ENCODE measurements at places on chromosomes 5 and 9.

DNA sequence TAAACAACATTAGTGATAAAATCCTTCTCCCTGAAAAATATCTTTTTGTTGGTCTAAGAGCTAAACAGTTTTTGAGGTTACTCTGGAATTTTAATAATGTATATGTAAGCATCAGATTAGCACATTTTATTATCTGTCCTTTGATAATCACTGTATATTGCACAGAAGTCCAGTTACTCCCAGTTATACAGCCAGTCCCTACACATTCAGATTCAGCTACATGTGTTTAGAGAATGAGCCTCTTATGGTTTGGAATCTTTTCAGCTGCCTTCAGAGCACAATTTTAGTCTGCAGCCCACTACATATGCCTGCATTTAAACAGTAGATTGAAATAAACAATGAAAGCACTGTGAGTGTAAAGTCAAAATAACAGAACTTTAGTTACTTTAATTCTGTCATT lies 438.2 kb downstream of the ARHGEF28 start:
- DNase-seq, result no peak

DNA sequence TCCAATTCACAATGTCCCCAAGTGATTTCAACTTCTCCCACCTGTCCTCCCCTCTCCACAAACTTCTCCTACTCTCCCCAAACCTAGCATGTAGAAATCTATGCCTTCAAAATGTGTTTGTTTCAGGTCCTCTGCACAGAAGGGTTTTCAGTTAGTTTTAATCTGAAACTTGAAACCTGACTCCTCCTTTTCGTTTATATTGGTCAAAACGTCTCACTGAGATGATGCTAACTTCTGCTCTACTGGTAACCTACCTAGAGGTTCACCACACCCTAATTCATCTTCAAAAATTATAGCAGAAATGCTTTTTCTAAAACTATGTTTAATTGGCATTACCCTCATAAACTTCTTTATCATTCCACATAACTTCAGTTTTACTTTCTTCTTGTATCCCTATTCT lies 401.8 kb upstream of the ADAMTS16 start:
- DNase-seq, result no peak

DNA sequence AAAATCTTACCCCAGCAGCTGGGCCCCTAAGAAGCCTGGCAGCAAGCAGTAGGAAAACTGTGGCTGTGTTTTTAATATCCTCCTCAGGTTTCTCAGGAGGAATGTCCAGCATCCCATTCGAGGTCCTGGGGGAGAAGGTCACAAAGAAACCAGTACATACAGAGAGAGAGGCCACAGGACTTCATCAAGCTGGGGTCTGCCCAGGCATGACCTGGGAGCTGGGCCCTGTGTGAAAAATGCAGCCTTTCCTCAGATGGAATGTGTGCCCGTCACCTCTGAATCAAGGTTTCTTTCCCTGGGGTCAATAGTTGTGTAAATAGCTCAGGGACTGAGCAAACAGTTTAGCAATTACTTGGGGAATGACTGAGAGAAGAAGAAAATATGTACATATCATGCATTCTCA lies 33.9 kb upstream of the RAD23B start:
- no peak for DNase-seq

DNA sequence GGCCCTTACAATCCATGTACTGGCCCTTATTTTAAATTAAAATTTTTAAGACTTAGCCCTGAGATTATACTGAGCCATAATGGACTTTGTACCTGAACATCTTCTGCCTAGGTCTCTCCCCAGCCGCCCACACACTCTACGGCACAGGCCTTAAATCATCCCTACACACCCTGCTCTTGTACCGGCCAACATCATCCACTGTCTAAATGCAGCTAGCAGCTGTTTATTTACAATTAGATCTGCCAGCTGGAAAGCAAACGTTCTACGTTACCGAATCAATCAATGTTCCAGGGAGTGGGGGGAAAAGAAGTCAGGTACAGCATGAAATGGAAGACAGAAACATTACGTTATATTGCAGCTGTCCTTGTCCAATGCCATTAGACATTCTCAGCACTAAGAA lies 88.4 kb upstream of the GRAMD2B start:
- DNase-seq, result no peak

- no peak for DNase-seq
Observed at GRCh38 chr9:19451240-19452087, 42.7 kb downstream of the ACER2 start.

DNA sequence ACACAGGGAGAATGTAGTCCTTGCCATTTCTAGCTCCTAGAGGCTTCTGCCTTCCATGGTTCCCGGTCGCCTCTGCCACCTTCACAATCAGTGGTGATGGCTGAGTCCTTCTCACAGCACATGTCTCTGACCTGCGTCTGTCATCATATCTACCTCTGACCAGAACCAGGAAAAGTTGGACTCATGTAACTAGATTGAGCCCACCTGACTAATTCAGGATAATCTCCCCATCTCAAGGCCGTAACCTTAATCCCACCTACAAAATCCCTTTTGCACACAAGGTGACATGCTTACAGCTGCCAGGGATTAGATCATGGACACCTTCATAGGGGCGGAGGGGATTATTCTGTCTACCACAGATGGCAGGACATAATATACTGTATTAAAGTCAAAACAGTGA lies 375.6 kb downstream of the ICE1 start:
- no peak for DNase-seq

DNA sequence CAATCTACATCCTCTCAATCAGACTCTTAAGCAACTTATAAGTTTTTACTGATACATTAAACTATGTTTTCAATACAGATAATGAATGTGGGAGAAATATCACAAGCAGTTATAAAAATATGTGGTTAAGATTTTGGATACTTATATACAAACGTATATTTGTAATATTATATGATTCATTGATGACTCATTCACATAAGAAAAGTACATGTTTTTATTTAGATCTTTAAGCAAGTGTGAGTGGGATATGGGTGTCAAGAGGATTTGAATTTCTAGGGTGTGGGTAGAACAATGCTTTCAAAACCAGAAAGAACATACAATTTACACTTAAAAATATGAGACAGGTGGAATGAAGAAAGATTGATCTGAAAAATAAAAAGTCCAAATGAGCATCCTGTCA lies 36.1 kb upstream of the ISL1 start:
- no peak for DNase-seq

DNA sequence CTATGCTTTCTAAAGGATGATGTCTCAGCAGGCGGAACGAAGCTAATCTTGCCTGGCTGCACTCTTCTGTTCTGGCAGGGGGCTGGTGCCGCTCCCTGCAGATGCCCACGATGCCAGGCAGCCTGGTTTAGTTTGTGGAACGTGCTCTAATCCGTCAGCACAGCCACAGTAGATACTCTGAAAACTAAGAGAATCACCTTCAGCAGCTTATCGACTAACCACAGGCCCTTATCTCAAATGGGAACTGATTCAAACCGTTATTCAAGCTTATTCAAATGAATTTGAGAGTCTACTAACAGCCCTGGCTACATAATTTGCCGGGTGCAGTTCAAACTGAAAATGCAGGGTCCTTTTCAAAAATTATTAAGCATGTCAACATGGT lies 246.6 kb upstream of the ANKRD55 start:
- peak; percentile 57 for DNase-seq

DNA sequence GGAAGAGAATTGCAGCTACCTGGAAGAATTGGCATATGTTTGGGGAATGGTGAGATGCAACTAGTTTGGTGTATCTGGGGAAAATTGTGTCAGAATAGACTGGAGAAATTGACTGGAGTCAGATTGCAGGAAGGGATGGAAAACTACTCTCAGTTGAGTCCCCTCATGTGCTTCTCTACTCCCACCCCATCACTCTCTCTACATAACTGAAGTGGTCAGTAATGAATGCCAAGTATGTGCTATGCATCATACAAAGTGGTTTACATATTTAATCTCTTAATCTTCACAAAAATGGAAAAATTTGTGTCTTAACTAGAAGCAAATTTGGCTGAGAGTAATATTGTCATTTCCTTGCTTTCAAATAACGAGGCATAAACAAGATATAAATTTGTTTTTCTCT lies 146.4 kb upstream of the TNC start:
- no peak for DNase-seq

DNA sequence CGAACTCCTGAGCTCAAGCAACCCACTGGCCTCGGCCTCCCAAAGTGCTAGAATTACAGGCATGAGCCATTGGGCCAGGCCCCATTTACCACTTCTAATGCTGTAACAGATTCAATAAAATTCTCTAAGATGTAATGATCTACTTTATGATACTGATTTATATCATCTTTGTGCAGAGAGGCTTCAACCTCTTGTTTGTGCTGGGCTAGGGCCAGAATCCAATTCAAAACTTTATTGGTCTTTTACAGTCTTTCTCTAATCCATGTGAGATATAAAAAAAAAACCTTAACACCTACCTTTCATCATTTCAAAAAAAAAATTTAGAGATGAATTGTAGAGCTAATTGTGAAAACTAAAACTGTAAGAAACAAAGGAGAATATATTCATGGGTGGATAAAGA lies 8.2 kb upstream of the BTF3 start:
- DNase-seq, result no peak

DNA sequence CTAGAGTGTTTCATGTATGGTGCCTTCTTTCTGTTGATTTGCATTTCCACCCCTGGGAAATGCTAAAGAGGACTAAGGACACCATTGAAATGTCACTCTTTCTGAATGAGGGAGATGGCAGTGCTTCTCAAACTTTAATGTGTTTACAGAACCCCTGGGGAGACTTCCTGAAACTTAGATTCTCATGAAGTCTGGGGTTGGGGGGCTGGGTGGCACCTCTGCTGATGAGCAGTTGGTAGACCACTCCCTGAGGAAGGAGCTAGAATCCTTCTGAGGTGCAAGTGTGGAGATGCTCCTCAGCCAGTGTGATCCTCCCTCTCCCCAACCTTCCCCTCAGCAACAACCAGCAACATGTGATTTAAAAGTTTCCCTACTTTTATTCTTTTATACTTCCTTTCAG lies 546.8 kb downstream of the LRRC70 start:
- no peak for DNase-seq

- no peak for DNase-seq
Observed at GRCh38 chr9:79980432-79980831, 408.7 kb downstream of the TLE4 start.

- DNase-seq, result no peak
Observed at GRCh38 chr9:85527331-85528020, 214.3 kb downstream of the AGTPBP1 start.

DNA sequence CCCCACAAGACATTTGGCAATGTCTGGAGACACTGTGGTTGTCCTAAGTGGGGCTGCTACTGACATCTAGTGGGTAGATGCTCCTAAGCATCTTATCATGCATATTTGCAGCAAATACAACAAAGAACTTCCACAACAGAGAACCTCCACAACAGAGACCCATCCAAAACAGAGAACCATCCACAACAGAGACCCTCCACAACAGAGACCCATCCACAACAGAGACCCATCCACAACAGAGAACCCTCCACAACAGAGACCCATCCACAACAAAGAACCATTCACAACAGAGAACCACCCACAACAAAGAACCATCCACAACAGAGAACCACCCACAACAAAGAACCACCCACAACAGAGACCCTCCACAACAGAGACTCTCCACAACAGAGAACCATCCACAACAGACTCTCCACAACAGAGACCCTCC lies 32.8 kb downstream of the ARPC5L start:
- DNase-seq, result no peak

DNA sequence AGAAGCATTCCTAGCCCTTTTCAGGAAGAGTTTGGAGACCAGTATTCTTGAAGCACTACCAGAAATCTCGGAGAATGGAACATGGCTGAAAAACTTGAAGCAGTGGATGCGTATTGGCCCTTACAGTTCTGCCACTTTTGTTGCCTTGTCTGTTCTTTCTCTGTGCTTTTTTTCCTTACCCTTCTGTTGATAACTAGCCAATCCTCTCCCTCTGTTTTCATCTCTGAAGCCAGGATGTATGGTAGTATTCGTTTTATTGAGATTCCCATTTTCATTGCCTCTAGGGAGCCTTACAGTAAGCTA lies 564 bp upstream of the CCNH start:
- DNase-seq, result no peak

- no peak for DNase-seq
Observed at GRCh38 chr9:130328349-130328801, 62.8 kb downstream of the HMCN2 start.

GRCh38 chr5:62093976-62094375 lies 212.0 kb upstream of the KIF2A start:
- no peak for DNase-seq

- no peak for DNase-seq
Observed at GRCh38 chr5:10550222-10550995, 13.5 kb upstream of the ANKRD33B start.

DNA sequence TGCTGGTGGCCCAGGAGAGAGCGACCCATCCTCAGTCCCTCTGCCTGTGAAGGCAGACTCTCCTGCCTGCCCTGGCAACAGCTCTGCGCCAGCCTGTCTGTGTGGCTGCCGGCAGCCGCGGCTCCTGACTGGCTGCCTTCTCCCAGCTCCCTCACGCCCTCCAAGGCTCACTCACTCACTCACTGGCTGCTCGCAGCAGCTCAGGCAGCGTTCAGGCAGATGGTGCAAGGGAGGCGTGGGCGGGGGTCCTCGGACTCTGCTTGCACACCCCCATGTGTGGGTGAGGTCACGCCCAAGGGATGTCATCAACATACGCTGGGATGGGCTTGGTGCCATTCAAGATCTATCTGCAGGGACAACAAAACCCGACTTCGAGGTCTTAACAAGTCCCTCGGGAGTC lies 66.7 kb downstream of the DAB2IP start:
- no peak for DNase-seq

DNA sequence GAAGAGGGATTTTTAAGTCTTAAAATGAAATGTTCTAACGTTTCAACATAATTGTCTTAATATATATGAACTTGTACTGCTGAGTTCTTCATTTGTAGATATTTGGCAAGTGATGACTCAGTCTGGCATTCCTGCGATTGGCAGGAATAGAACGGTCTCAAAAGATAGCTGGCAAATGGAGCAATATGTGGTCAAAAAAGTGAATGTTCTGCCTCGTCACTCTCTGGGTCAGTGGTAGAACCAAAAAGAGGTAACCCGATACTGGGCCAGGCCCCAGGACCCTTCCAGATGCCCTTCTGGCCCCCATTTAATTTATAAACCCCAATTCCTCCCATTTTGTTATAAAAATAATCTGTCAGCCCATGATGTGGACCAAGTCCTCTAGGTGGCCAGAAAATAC lies 39.2 kb downstream of the ZNF366 start:
- no peak for DNase-seq

GRCh38 chr5:20660588-20660987 lies 672.6 kb upstream of the CDH18 start:
- no peak for DNase-seq

- DNase-seq, result no peak
Observed at GRCh38 chr5:151718153-151718552, 31.4 kb upstream of the SPARC start.

GRCh38 chr9:121881920-121882500 lies 211.1 kb downstream of the TTLL11 start:
- DNase-seq, result no peak

GRCh38 chr9:86859056-86859455 lies 88.2 kb downstream of the GAS1 start:
- no peak for DNase-seq

- peak; percentile 20 for DNase-seq
Observed at GRCh38 chr5:74201334-74202081, 439.0 kb downstream of the ENC1 start.

GRCh38 chr5:132817011-132817410 lies 3.9 kb downstream of the SOWAHA start:
- no peak for DNase-seq

GRCh38 chr9:92754091-92754745 lies 10.4 kb downstream of the BICD2 start:
- DNase-seq, result no peak

Measured in GM13977 (cell line).